ENCODE measurements at places on chromosomes 11 and 22.

- peak; percentile 2 for DNase-seq
Measured at GRCh38 chr11:93849751-93850593, 446 bp downstream of the VSTM5 start.

DNA sequence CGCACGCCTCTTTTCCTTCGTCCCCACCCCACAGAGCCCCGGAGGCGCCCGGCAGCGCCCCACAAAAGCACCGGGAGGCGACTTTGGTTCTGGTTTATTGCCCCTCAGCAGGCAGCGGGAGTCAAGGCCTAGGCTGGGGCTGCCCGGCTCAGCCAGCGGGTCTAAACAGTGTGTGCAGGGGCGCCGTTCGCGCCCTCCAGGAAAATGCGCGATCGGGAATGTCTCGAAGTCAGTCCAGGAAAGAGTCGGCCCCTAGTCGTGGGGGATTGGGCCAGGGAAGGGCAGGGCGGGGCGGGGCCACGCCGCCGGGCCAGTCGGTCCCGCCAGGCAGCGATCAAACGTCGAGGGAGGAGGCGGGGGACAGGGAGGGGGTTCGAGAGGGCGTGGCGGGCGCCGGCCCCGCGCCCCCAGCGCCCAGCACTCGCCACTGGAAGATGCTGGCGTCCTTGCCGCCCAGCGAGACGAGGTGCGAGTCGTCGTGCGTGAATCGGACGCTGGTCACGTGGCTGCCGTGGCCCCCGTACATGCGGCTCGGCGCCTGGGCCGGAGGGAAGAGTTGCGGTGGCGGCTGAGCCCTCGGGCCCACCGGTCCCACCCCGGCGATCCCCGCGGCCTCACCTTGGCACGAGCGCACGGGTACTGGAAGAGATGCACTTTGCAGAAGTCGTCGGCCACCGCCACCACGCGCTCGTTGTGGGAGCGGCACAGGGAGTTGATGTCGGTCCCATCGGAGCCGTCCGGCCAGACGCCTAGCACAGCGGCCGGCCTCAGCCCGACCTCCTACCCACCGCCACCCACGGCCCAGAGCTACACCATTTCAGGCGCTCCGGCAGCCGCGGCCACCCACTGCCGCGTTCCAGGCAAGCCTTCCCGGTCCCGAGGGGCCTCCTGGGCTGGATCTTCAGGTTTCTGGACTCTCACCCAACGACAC, 741 bp upstream of the MTA2 start:
- DNase-seq = peak; percentile 44

- no peak for DNase-seq
Measured at GRCh38 chr11:73752216-73752867, 8.5 kb downstream of the RAB6A start.

DNA sequence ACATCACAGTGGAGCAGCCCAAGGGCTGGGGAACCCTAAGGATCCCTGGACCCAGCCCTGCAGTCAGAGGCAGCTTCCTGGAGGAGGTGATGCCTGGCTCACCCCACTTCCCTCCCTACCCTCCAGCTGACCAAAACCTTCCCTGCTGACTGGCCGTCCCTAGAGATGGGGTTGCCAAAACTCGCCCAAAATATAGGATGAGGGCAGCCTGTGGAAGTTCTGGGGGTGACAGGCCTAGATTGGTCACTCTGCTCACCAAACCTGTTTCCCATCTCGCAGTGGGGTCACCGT, 35.0 kb upstream of the PPARA start:
- DNase-seq = no peak

GRCh38 chr22:23564276-23564675, 15.8 kb downstream of the IGLL1 start:
- DNase-seq = no peak

Measured in stimulated activated CD4-positive, alpha-beta T cell treated with anti-CD3 and anti-CD28 coated beads, Interleukin-2, amount 100 ng/mL, for 24 hours (primary cell).